Left lung (tissue), 14 donors: ENCODE measurements at places on chromosomes 6 and 20. TPM values are rescaled to one million over a fixed set of nuclear protein-coding genes. Genes with fewer than 3 reads are reported as not detected.

DNA sequence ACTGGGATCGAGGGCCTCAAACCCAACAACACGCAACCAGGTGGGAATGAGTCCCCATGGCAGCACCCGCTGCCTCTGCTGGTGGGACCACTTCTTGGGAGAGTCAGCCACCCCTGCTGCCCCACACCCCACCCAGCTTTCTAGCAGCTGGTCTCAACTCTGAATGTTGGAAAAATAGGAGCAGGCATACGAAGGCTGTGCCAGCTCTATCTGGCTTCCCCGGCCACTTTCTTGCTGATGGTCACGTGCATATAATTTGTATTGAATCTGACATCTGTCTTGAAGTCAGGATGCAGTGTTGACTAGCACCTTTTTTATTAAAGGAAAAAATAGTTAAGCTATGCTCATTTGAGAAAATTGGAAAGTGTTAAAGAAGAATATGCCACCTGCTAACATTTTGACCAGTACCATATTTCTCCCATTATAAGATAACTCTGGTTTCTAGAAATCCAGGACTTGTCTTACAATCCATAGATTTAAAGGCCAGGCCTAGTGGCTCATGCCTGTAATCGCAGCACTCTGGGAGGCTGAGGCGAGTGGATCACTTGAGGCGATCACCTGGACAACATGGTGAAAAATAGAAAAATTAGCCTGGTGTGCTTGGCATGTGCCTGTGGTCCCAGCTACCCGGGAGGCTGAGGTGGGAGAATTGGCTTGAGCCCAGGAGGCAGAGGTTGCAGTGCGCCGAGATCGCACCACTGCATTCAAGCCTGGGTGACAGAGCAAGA, 26.9 kb upstream of the MAPRE1 start:
- no peak for DNase-seq

DNA sequence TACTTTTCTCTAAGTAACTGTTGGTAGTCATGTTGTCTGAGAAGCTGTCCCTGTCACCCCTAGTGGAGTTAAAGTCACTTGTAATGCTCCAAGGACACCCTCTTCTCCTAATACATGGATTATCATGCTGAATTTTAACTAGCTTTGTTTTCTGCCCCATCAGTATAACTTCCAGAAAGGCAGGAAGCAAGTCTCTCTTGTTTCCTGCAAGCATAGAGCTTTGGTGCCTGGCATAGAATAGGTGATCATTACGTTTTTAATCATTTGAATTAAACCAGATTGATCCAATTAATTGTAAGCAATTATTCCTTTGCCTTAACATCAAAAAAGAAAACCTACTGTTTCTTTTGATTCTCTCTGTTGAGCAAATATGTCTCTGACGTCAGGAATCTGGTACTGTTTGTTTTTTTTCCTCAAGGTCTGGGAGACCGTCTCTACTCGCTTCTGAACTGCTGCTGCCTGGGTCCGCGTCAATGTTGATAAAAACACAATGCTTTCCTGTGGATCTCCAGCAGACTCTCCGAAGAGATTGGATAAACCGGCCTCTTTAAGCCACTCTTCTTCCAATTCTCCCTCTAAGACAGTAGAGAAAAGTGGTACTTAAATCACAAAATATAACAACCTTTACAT, 71.8 kb downstream of the ARHGAP18 start:
- DNase-seq = peak; percentile 35

GRCh38 chr20:22773344-22773743, 189.0 kb upstream of the FOXA2 start:
- DNase-seq = no peak

GRCh38 chr20:34675993-34676641, 775 bp downstream of the PIGU start:
- no peak for DNase-seq

DNA sequence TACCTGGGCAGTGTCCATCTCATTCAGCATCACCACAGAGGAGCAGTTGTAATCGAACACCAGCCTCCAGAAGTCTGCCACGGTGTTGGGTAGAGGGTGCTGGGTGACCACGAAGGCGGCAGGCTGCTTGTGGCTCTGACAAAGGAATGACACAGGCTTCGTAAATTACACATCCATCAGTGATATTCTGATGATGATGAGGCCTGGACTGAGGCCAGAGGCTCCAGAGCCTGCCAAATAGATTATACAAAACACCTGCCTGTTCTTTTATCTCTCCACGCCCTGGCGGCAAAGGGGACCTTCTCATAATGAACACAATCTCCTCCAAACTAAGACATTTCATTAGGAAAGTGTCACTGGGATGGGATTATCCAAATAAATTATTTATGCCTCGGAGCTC, 480.2 kb upstream of the CHD6 start:
- DNase-seq = no peak

GRCh38 chr20:32064667-32065066, 12.6 kb downstream of the HCK start:
- no peak for DNase-seq

SIRPG gene
- 0.37 TPM for polyA plus RNA-seq

ADGB gene
- 2.5 TPM for polyA plus RNA-seq

GRCh38 chr20:32970973-32971300, 33.3 kb downstream of the SUN5 start:
- DNase-seq = no peak

DNA sequence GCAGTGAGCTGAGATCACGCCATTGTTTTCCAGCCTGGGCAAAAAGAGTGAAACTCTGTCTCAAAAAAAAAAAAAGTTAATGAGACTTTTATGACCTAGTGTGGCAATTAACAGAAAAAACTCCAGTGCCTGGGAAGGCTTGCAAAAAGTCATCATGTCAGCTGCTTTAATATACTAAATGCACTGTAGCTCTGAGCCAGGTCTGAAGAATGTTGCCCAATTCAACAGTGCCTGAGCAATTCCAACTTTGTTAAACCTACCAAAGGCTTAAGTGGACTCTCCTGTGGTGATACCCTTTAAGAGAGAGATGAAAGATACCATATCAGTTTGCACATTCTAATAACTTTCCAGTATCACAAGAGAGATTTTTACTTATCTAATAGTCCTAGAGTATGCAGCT, 6.5 kb upstream of the ROS1 start:
- no peak for DNase-seq

- no peak for DNase-seq
Observed at GRCh38 chr20:59738851-59739250, 134.5 kb downstream of the PHACTR3 start.

- no peak for DNase-seq
Observed at GRCh38 chr6:83514866-83515466, 2.6 kb downstream of the PRSS35 start.

DNA sequence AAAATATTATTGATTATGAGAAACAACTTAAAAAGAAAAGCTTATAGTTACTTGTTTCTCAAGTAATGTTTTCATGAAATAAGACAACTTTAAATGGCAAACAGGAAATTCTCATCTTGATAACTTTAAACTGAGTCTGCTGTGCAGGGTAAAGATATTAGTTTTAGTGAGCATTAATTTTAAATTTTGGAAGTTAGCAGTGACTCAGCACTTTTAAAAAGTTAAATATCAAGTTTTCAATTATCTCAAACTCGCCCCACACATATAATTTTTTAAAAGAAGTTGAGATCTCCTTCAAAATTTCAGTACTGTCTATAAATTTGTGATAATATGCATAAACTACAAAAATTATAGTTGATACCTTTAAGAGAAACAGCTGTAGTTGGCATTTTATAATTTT, 337.3 kb upstream of the NT5E start:
- no peak for DNase-seq

GRCh38 chr6:2952557-2953095, 18.7 kb downstream of the SERPINB6 start:
- DNase-seq = peak; percentile 59
